Neural crest cell (in vitro differentiated cells): ENCODE measurements at places on chromosomes 13 and 19. TPM values are rescaled to one million over a fixed set of nuclear protein-coding genes. Genes with fewer than 3 reads are reported as not detected.

Gene IZUMO4
- 5.5 and 5.6 TPM in 2 replicates for total RNA-seq

- DNase-seq, result no peak
These were observed 15.8 kb downstream of the TMED1 start for GRCh38 chr19:10820173-10820572.

DNA sequence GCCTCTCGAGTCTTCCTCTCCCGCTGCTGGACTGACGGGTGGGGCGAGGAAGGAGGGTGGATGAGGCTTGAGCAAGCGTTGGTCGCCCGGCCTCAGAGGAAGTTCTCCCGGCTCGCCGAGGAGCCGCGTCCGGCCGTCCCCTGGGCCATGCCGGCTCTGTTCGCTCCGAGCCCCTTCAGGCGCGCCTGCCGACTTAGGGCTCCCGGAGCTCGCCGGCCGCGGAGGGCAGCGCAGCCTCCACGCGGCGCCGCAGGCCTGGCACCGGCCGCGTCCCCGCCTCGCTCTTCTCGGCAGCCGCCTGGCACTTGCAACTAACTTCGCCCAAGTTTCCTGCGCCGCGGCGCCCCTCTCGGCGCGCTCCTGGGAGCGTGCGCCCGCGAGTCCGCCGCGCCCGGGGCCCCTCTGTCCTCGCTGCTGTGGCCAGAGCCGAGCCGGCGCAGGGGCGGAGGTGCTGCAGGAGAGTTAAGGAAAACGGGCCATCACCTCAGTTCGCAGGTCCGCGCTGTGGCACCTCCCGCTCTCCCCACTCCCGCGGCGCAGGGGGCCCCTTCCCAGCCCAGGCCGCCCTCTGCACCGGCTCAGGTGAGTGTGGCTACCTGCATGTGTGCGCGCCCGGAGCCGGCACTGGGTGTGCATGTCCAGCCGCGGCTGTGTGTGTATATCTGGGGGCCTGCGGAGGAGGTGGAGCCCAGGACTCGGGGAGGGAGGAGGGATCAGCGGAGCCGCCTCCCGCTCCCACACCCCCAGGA lies 641 bp upstream of the SOX21 start:
- DNase-seq, result peak; percentile 52

Gene CGB5
- total RNA-seq, result not detected in 2 replicates

DNA sequence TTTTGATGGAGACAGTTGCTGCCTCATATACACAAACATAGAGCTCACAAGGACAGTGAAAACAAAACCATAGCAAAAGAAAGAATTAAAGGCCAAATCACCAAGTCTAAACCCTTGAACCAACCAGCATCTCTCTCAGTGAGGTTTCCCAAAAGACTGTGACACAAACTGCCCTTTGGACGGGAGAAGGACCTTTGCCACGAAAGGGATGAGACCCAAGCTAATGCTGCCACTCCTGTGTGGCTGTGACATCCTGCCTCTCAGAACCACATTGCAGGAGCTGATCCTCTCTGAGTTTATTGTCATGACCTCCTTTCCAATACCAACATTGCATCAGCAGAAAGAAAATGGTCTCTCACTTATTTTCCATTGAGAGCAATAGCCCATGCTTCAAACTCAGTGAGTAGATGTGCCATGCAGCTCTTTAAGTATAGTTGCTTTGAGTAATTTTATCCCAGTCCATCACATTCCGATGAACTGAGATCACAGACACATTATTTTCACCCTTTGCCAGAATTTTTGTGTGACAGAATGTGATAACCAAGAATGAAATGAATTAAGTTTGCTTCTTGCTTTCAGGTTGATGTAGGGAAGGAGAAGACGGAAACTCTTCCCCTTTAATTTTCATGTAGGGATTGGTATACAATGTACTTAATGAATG lies 133.5 kb upstream of the IRS2 start:
- DNase-seq, result no peak

- DNase-seq, result no peak
These were observed 32.8 kb downstream of the PEPD start for GRCh38 chr19:33488826-33489225.

Gene R3HDM4
- 47.7 and 50.9 TPM in 2 replicates for total RNA-seq

Gene PTH2
- total RNA-seq, result not detected in 2 replicates

Gene ZNF614
- total RNA-seq, result 11.5 and 12.5 TPM in 2 replicates

- no peak for DNase-seq
These were observed 40.2 kb downstream of the CILP2 start for GRCh38 chr19:19578252-19578651.

DNA sequence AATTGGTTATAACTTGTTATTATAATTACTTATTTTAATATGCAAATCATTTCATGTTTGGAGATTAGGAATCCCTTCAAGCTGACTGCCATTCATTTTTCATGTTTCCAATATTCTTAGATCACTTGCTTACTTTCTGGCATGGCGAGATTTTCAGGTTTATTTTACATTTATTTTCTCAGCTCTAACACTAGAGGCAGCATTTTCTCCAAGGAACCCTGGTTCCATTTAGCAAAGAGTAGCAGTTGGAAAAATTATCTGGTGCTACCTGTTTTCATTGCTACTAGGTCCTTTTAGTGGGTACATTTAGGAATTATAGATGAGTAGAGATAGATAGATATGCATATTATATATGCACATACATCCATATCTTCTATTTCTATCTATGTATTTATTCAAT lies 90.9 kb upstream of the TRPC4 start:
- DNase-seq, result no peak

Gene EGLN2
- 109 and 113 TPM in 2 replicates for total RNA-seq

Gene COL5A3
- total RNA-seq, result 0.61 and 0.86 TPM in 2 replicates

Gene SWSAP1
- 2.9 and 3.5 TPM in 2 replicates for total RNA-seq

- peak; percentile 92 for DNase-seq
These were observed at the start of the genes PET100 and XAB2 for GRCh38 chr19:7629347-7630054. TSS of gene PET100 (plus strand) at chr19:7629793. CDS start at chr19:7629834, 41 bp downstream. TSS of gene XAB2 (minus strand) at chr19:7629545. CDS start at chr19:7629527, 18 bp downstream.

Gene CYP2A7
- total RNA-seq, result not detected in 2 replicates

GRCh38 chr13:102327119-102327617 lies 74.7 kb downstream of the FGF14 start:
- DNase-seq, result no peak

GRCh38 chr13:31588316-31588715 lies 151.0 kb upstream of the RXFP2 start:
- no peak for DNase-seq

DNA sequence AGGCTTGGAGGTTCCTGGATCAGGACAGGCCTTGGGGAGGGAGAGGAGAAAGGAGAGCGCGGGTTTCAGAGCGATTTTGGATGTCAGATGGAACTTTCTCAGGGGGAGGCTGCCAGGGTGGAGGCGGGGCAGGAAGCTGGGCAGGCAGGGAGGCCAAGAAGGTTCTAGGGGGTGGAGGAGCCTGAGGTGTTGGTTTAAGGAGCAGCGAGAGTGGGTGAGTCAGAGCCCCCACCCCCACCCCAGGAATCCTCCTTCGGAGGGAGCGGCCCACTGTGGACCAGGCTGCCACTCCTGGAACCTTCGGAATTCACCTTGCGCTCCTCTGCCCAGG lies 15.9 kb upstream of the NOP53 start:
- no peak for DNase-seq

GRCh38 chr13:23856008-23856750 lies 33.0 kb downstream of the MIPEP start:
- DNase-seq, result no peak

DNA sequence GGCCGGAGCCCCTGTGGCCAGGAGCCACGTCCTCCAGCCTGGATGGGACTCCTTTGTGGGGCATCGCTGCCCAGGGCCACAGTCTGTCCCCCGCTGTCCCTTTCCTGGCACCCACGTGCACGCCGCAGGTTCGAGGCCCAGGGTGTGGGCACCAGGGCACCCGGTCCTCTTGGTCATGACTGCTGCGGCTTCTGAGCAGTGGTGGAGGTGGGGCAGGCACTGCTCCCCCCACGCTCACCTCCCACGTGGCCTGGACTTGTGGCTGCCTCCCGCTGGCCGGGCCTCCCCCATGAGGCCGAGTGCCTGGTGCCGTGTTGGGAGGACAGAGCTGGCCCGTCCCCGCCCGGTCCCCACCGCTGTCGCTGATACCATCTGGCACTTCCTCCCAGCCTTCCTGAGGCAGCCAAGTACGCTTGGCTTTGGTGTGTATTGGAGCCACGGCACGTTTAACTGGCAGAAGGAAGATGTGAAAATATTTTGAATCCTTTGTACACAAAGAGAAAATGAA lies 12.8 kb downstream of the SPPL2B start:
- no peak for DNase-seq

Gene CEACAM20
- total RNA-seq, result not detected in 2 replicates
